ENCODE measurements at places on chromosomes 4 and X. TPM values are rescaled to one million over a fixed set of nuclear protein-coding genes. Genes with fewer than 3 reads are reported as not detected.

ZNF711 gene
- 2.1 TPM for total RNA-seq

PASD1 gene
- total RNA-seq: not detected

CYTL1 gene
- not detected for total RNA-seq

TMPRSS11A gene
- total RNA-seq: not detected

TMEM156 gene
- total RNA-seq: not detected

TRAM1L1 gene
- 5.7 TPM for total RNA-seq

GLUD2 gene
- 0.36 TPM for total RNA-seq

FAM241A gene
- total RNA-seq: 0.88 TPM

ATP2B3 gene
- 0.57 TPM for total RNA-seq

DACH2 gene
- not detected for total RNA-seq

ETDA gene
- total RNA-seq: not detected

ADH7 gene
- not detected for total RNA-seq

NELFA gene
- total RNA-seq: 20.5 TPM

TLR3 gene
- total RNA-seq: 2.8 TPM

SOD3 gene
- 6.6 TPM for total RNA-seq

TMPRSS11B gene
- total RNA-seq: not detected

PRRG3 gene
- total RNA-seq: not detected

ADH1A gene
- not detected for total RNA-seq

RAB9B gene
- total RNA-seq: 2.1 TPM

TBC1D8B gene
- 5.6 TPM for total RNA-seq

GPAT3 gene
- 15.2 TPM for total RNA-seq

HHIP gene
- 0.05 TPM for total RNA-seq

SLC25A43 gene
- total RNA-seq: 7.9 TPM

STBD1 gene
- total RNA-seq: 15.8 TPM

GLA gene
- total RNA-seq: 23.7 TPM

Measured in myocyte (in vitro differentiated cells).